ENCODE measurements at places on chromosomes 2 and 18. TPM values are rescaled to one million over a fixed set of nuclear protein-coding genes. Genes with fewer than 3 reads are reported as not detected.

DNA sequence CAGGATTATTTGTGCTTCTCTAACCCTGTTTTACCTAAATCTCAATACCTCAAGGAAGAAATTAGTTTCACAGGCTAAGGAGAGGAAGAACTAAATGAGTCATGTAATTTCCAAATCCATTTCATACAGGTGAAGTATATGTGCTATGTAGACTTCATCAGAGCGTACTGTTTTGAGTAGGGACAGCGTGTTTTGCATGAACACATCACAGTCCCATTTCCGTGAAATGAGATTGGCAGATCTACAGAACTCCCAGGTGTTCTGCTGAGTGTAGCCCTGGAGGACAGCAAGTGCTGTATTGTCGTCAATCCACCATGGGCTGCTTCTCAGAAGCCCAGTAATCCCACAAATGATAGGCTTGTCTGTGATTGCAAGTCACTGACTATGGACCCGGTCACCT is 97.7 kb downstream of the XRCC5 start:
- H3K4me1 ChIP-seq: no peaks in the 10 kb centered on the region
- H3K27ac ChIP-seq: no peak overlapping the region
- DNase-seq: no peak
- no peak overlapping the region for H3K4me3 ChIP-seq

- H3K27me3 ChIP-seq: no peaks in the 10 kb centered on the region
- H3K27ac ChIP-seq: no peak overlapping the region
- H3K36me3 ChIP-seq: no peaks in the 10 kb centered on the region
- H3K4me3 ChIP-seq: no peak overlapping the region
- H3K4me1 ChIP-seq: no peaks in the 10 kb centered on the region
Observed at GRCh38 chr2:6237039-6237660, 545.0 kb downstream of the SOX11 start.

GRCh38 chr18:78460558-78460957 is 519.1 kb upstream of the SALL3 start:
- H3K4me3 ChIP-seq: no peak overlapping the region
- no peaks in the 10 kb centered on the region for H3K4me1 ChIP-seq
- no peaks in the 10 kb centered on the region for H3K27me3 ChIP-seq
- H3K36me3 ChIP-seq: no peaks in the 10 kb centered on the region
- no peak for DNase-seq
- H3K27ac ChIP-seq: no peak overlapping the region

GRCh38 chr2:75224636-75225094 is 25.3 kb upstream of the TACR1 start:
- H3K27ac ChIP-seq: no peak overlapping the region
- peaks cover 10% of the 10 kb centered on the region for H3K4me1 ChIP-seq
- no peak for DNase-seq
- H3K27me3 ChIP-seq: no peaks in the 10 kb centered on the region

DNA sequence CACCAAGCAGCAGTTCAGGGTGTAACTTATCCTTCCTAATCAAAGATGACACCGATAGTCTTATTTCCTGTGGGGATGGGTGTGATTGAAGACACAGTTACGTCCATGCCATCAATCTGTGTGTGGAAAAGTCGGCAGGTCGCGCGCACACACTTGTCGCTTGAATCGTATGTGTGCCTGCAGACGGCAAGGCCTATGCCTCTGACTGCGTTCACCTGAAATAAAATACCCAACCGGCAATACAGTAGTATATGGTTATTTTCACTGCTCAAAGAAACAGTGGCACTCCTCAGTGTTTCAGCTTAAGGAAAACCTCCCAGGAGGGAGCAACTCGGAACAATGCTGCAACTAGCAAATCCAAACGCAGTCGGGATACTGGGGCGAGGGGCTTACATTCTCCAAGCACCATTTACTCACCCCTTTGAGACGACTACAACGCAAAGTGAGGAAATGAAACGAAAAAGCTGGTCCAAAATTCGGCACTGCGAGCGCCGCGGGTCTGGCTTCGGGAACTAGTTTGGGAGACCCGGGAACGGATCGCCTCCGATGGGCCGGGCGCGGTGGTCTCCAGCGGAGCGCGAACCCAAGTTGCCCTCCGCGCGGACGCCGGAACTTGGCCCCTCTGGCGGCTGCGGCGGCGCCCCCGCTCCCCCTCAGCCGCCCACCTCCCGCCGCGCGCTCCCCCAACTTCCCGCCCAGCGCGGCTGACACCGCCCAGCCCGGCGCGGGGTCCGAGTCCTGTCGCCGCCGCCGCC is 675 bp downstream of the PRKD3 start:
- H3K4me1 ChIP-seq: peaks cover 9% of the 10 kb centered on the region
- peak overlapping the region; percentile 85 for H3K27ac ChIP-seq
- no peaks in the 10 kb centered on the region for H3K36me3 ChIP-seq
- peak overlapping the region; percentile 94 for H3K4me3 ChIP-seq
- peak; percentile 79 for DNase-seq

- no peak overlapping the region for H3K4me3 ChIP-seq
- DNase-seq: no peak
- no peaks in the 10 kb centered on the region for H3K27me3 ChIP-seq
- no peak overlapping the region for H3K27ac ChIP-seq
Observed at GRCh38 chr2:11222845-11223244, 67.6 kb downstream of the SLC66A3 start.

GRCh38 chr2:141534666-141535362 is 596.0 kb downstream of the LRP1B start:
- H3K4me3 ChIP-seq: no peak overlapping the region
- no peak for DNase-seq
- H3K27ac ChIP-seq: no peak overlapping the region
- no peaks in the 10 kb centered on the region for H3K27me3 ChIP-seq
- H3K36me3 ChIP-seq: no peaks in the 10 kb centered on the region

GRCh38 chr2:55035716-55036115 is 14.5 kb downstream of the RTN4 start:
- DNase-seq: no peak
- H3K36me3 ChIP-seq: no peaks in the 10 kb centered on the region
- H3K4me3 ChIP-seq: no peak overlapping the region
- no peaks in the 10 kb centered on the region for H3K27me3 ChIP-seq
- peaks cover 24% of the 10 kb centered on the region for H3K4me1 ChIP-seq
- H3K27ac ChIP-seq: no peak overlapping the region

DNA sequence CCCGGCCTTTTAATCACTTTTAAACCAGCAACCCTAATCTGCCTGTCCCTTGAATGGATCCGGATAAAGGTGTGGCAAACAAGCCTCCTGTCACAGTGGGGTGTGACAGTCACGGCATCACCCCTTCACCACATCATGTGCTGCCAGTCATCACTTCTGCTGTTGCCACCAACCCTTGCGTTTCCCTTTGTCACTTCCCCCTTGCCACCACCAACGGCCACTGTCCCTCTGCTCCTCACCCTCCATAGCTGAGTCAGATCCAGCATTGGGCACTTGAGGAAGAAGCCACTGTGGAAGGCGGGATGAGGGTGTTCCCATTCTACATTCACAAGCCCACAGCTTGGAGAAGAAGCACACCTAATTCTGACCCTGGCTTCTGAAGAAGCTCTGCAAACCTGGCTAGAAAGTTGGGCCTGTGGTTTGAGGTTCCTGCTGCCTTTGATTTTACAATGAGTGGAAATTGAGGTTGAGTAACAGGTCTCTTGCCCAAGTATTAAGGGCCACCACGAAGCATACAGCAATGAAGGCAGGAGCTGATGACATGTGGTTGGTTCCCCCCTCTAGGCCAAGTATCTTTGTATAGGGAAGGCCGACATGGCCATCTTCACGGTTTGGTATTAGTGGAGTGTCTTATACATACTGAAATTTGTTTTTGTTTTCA is 22.9 kb upstream of the DARS1 start:
- no peak overlapping the region for H3K27ac ChIP-seq
- H3K4me1 ChIP-seq: peaks cover 4% of the 10 kb centered on the region
- H3K27me3 ChIP-seq: peaks cover 3% of the 10 kb centered on the region
- DNase-seq: no peak
- no peaks in the 10 kb centered on the region for H3K36me3 ChIP-seq
- no peak overlapping the region for H3K4me3 ChIP-seq

DNA sequence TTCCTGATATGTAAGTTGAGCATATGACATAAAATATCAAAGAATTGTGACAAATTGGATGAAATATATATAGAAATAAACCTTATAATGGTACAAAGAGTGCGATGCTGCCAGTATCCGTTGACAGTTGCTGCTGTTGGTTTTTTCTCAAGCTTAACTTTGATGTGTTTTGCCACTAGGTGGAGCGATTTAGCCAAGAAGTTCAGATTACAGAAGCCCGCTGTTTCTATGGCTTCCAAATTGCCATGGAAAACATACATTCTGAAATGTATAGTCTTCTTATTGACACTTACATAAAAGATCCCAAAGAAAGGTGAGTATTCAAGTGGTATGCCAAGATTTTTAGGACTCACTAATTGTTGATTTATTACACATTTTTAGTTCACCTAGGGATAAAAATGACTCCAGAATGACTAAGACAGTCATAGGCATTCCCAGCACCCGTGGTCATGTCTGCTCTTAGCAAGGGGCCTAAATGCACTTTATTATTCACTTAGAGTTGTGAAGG is 2.1 kb downstream of the RRM2 start:
- H3K27me3 ChIP-seq: no peaks in the 10 kb centered on the region
- peaks cover 43% of the 10 kb centered on the region for H3K4me1 ChIP-seq
- peaks cover 17% of the 10 kb centered on the region for H3K36me3 ChIP-seq
- peak; percentile 80 for DNase-seq

DNA sequence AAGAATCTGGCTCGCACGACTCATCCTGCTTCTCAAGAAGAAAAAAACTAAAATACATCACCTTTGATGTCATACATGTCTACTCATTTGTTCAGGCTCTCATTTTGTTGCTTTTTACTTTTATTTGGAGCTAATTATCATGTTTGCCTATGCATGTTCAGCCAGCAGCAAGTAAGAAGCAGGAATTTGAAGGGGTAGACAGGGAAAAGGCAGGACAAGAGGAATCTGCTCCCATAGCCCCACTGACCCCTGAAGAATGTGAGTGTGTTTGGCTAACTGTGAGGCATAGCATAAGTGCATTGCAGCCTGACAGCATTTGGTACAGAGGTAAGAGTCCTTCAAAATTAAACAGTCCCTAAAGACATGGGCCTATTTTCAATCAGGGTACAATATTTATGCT is 72.7 kb downstream of the NYAP2 start:
- H3K27ac ChIP-seq: no peak overlapping the region
- H3K4me1 ChIP-seq: no peaks in the 10 kb centered on the region
- no peaks in the 10 kb centered on the region for H3K27me3 ChIP-seq
- H3K36me3 ChIP-seq: no peaks in the 10 kb centered on the region
- DNase-seq: no peak

Gene PKP4
- total RNA-seq: 47.4 TPM

- no peak overlapping the region for H3K27ac ChIP-seq
- H3K27me3 ChIP-seq: peaks cover 5% of the 10 kb centered on the region
- H3K36me3 ChIP-seq: no peaks in the 10 kb centered on the region
Observed at GRCh38 chr18:74468547-74469061, 11.5 kb upstream of the DIPK1C start.

- DNase-seq: no peak
- H3K27me3 ChIP-seq: no peaks in the 10 kb centered on the region
- peaks cover 11% of the 10 kb centered on the region for H3K4me1 ChIP-seq
- no peak overlapping the region for H3K27ac ChIP-seq
Observed at GRCh38 chr18:55265984-55266383, 306.7 kb upstream of the CCDC68 start.

Gene NDC80
- total RNA-seq: 2.2 TPM

DNA sequence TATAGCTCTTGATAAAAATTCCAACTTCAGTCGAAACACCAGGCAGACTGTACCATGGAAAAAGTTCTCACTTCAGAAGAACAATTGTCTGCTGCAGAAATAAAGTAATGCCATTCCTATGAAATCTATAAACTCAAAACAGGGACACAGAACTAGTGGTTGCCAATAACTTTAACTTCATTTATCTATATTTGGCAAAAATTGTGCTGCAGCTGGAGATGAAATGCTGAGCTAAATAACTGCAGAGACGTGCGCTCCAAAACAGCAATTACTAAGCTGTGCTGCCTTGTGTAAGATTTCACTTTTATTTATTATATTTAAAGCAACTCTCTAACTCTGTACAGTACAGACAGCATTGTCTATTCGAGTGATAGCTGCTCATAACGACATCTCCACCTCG is 540.1 kb upstream of the ID2 start:
- no peaks in the 10 kb centered on the region for H3K27me3 ChIP-seq
- no peak for DNase-seq
- H3K27ac ChIP-seq: no peak overlapping the region
- no peaks in the 10 kb centered on the region for H3K36me3 ChIP-seq
- peaks cover 21% of the 10 kb centered on the region for H3K4me1 ChIP-seq
- no peak overlapping the region for H3K4me3 ChIP-seq

DNA sequence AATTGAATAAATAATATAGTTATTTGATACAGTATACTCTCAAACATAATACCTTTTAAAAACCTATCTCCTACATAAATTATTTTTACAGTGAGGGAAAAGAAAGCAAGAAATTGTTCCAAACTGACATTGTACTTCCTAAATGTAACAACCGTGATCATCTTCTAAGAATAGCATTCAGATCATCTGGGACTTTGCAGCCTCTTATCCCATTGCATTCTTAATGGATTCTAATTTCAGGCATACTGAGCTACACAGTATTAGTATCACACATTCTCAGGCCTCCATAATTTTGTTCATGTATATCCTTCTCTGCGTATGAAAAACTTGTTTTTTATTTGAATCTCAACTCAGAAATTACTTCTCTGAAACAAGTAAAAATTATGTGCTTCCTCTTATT is 1134.7 kb upstream of the CDH2 start:
- no peak for DNase-seq
- H3K4me3 ChIP-seq: no peak overlapping the region
- no peaks in the 10 kb centered on the region for H3K36me3 ChIP-seq
- no peaks in the 10 kb centered on the region for H3K4me1 ChIP-seq
- H3K27me3 ChIP-seq: no peaks in the 10 kb centered on the region
- H3K27ac ChIP-seq: no peak overlapping the region

- H3K27me3 ChIP-seq: no peaks in the 10 kb centered on the region
- H3K4me3 ChIP-seq: no peak overlapping the region
- H3K4me1 ChIP-seq: no peaks in the 10 kb centered on the region
- H3K27ac ChIP-seq: no peak overlapping the region
Observed at GRCh38 chr18:48197819-48198218, 211.4 kb downstream of the ZBTB7C start.

Gene CDKL4
- 3.5 TPM for total RNA-seq

Gene TUBB8B
- total RNA-seq: not detected

DNA sequence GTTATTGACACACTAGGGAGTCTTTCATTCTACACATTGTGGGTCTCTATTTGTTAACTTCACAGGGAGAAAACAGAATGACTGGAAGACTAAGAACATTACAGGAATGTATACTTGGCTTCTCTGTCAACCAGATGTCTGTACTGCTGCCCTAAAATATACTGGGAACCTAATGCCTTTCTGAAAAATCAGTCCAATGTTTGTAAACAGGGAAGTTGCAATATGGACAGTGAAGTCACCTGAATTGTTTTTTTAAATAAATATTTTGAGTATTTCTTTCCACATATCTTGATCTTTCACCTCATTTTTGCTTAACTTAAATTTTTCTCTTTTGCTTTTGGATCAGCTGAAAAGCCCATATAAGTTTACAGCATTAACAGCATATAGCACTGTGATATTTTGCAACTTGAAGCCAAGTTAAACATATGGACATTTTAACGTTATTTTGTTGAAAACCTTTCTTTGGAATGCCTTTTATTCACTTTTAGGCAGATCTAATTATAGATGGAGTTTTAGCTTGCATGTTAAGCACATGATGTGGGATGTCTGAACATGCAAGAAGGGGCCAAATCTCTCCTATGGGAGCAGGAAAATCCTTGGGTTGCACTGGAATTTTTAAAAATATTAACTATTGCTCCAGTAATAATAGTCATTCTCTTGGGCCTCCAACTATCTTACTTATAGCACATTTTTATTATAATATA is 137.7 kb upstream of the TWIST2 start:
- H3K27ac ChIP-seq: no peak overlapping the region
- H3K36me3 ChIP-seq: no peaks in the 10 kb centered on the region
- no peak for DNase-seq
- no peaks in the 10 kb centered on the region for H3K4me1 ChIP-seq

- H3K27me3 ChIP-seq: no peaks in the 10 kb centered on the region
- no peak overlapping the region for H3K4me3 ChIP-seq
- no peaks in the 10 kb centered on the region for H3K4me1 ChIP-seq
Observed at GRCh38 chr2:142688856-142689605, 188.4 kb upstream of the KYNU start.
